ENCODE measurements at places on chromosomes 4 and X.

DNA sequence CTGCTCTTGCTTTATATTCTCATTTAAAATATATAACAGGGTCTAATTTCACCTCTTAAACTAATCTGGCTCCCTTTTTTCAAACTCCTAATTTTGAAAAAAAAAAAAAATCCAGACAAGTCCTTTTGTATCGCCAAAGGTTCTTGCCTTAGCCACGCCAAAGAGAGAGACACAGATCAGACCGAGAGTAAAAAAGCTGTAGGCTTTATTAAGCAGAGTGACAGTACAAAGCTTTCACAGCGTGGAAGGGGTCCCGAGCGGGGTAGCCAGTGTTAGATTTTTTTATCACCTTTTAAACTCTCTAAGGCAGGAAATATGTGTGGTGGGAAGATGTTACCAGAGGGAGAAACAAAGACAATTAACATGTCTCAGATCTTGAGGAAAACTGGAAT, 54.1 kb downstream of the PAGE2 start:
- no peak for DNase-seq

DNA sequence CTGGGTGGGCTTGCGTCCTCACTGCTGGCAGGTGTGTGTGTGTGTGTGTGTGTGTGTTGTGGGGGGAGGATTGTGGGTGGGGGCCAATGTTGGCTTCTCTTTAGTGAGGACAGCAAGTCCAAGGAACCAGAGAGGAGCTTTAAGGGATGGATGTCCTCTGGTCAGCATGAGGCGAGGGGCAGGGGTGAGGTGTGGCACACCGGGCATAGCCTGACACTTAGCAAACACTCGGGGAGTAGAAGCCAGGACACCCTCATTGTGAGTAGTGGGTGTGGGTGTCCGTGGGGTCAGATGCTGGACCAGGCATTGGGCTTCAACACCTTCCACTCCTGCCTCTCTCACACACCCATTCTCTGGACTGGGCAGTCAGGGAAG, 2.8 kb downstream of the SORCS2 start:
- no peak for DNase-seq

DNA sequence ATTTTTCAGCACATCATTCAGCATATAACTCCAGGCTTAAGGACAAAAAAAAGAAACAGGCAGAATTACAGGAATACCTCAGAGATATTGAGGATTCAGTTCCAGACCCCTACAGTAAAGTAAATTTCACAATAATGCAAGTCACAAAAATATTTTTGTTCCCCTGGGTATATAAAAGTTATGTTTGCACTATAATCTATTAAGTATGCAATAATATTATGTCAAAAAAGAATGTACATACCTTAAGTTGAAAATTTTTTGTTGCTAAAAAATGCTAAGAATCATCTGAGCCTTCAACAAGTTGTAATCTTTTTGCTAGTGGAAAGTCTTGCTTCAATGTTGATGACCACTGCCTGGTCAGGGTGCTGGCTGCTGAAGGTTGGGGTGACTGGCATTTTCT, 2532.5 kb downstream of the ARAP2 start:
- no peak for DNase-seq

DNA sequence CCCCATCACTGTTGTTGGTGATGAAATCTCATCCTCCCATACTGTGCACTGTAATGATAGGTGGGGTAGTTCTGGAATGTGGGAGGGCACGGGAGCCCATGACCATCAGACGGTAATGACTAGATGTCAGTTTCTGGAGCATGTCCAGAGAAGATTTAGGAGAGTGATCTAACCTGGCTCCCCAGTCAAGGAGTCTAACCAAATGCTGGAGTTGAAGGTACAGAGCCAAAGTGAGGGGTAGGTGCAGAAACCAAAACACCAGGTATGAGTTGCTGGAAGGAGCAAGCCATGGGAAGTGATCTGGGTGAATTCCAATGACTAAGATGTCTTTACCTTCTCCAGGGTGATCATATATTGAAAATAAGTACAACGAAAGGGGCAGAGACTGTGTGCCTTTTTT, 296.9 kb downstream of the INPP4B start:
- DNase-seq: no peak

DNA sequence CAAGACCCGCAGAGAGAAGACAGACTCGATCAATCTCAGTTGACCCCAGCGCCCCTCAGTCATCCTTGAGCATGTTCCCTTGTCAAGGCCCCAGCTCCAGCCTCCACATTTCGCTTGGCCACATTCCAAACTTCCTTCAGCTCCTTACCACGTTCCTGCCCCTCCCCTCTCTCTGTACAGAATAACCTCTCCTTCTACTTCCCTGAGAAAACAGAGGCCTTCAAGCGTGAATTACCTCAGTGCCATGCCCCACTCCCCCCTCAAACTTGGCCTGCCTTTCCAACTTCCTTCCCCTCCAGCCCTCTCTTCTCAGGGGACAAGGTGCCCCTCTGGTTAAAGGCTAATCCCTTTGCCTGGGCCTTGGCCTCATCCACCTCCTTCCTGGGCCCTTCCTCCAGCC, 3.2 kb upstream of the RIPPLY1 start:
- no peak for DNase-seq

GRCh38 chr4:71635139-71635748, 148.6 kb downstream of the GC start:
- no peak for DNase-seq

DNA sequence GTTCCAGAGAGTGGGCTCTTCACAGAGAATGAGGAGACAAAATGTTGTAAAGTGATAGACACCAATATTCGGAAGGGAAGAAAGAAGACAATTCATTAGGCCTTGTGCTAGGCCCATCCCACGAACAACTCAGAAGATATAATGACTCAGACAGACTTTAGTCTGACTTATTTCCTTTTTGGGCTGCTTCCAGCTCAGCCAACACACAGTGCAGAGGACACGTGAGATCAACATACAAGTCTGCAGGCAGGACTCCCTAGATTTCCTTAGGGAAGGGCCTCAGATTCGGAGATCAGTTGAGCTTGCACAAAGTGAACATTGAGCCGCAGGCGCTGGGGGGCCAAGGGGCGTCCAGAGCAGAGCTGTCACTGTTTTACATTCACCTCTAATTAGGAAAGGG, 290.7 kb upstream of the TENM3 start:
- DNase-seq: no peak

GRCh38 chrX:13520936-13521335, 48.5 kb upstream of the EGFL6 start:
- no peak for DNase-seq

DNA sequence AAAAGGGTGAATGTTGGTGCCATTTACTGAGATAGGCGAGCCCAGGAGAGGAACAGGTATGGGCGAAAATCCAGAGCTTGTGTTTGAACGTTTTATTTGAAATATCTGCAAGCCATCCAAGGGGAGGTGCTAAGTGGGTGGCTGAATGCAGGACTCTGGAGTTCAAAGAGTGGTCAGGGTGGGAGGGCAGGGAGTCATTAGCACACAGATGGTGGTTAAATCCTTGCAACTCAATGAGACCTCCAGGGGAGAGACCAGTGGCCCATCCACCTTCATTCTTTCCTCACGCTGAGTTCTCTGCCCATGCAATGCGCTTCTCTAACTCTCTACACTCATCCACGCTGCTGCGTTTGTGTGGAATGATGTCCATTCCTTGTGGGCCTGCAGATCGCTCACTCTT, 101.1 kb downstream of the VCX3B start:
- DNase-seq: no peak

DNA sequence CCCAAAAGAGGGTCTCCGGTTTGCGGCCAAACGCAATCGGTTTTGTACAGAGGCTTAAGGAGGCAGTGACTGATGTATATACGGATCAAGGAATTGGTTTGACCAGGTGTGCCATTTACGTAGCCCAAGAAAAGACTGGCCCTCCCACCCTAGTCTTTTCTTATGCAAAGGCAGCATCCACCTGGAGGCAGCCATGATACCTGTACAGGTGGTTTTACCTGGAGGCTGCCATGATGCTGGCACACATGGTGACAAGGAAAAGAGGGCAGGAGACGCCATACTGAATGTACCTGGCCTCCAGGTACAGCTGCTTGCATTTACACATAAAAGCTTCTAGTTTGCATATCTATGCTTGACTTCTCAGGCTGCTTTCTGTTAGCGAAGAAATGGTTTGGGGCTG, 917.7 kb upstream of the INTU start:
- no peak for DNase-seq

DNA sequence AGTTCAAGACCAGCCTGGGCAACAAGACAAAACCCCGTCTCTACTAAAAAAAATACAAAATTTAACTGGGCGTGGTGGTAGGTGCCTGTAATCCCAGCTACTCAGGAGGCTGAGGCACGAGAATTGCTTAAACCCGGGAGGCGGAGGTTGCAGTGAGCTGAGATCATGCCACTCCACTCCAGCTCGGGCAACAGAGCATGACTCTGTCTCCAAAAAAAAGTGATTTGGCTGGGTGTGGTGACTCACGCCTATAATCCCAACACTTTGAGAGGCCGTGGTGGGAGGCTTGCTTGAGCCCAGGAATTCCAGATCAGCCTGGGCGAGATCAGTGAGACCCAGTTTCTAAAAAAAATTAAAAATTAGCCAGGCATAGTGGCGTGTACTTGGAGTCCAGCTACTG, 4.1 kb downstream of the OPHN1 start:
- no peak for DNase-seq

GRCh38 chr4:48340276-48340964, 909 bp upstream of the SLAIN2 start:
- no peak for DNase-seq

GRCh38 chr4:183967266-183967665, 62.2 kb downstream of the STOX2 start:
- no peak for DNase-seq

DNA sequence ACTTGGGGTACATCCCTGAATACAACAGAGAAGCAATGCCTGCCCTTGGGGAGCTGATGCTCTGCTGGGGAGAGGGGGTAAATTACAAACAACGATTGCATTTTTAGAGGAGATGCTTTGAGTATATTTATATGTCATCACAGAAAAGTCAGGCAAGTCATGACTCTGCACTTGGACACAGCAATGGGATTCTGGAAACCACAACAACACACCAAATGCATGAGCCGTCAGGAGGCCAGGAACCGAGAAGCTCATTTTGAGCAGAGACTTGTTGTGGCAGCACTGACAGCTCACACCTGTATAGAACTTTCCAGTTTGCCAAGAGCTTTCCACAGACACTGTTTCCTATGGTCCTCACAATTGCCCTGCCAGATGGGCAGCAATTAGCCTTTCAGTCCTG, 113.2 kb upstream of the RBPJ start:
- DNase-seq: no peak

GRCh38 chrX:12751887-12752286, 39.3 kb upstream of the PRPS2 start:
- DNase-seq: no peak

- no peak for DNase-seq
These were observed 37.5 kb upstream of the IL13RA2 start for GRCh38 chrX:115054876-115055275.

DNA sequence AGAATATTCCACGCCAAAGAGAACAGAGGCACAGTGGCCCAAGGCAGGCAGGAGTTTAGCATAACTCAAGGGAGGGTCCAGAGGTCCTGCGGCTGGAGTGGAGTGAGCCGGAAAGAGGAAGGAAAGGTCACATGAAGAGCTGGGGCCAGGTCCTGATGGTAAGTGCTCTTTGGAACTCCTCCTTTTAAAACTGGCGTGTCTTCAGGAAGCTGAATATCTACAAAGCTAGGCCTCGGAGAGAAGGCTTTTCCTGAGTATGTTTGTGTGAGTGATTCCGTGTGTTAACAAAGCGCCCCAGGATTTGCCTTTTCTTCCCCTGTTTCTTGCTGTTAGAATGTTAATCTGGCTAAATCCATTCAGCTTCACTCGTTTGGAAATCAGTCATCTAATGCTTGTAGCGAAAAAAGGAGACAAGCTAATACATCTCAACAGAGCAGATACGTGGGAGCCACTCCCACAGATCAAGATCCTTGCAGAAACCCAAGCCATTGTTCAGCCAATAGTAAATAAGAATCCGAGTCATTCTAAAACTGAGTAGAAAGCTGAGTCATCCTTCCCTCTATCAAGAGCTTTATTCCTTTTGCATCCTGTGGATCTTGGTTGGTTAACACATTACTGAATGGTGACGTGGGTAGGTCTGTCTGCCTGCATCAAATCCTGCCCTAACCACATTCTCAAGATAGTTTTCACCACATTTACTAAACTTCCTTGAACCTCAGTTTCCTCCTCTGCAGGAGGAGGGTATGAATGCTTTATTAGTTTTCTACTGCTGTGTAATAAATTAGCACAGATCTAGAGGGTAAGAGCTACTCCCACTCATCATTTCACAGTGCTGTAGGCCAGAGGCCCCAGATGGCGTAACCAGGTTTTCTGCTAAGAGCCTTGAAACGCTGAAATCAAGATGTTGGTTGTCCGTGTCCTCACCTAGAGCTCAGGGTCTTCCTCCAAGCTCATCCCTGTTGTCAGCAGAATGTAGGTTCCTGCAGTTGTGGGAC, 43.2 kb upstream of the RBM47 start:
- DNase-seq: peak; percentile 25

DNA sequence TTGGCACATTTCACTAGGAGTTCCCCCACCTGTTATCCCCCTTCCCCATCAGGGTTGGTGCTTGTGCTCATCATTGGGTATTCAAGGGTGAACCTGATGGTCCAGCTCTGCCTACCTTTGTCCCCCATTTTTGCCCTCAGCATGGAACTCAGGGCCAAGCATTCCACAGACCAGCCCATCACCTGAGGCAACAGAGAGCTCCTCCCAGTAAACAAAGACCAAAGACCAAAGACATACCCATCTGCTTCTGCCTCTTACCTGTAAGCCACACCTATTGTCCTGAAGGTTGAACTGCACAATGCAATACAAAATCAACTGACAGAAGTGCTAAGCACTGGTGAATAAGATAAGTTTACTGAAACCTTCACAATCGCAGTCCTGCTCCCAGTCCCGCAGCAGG, 237.5 kb downstream of the PAPSS1 start:
- no peak for DNase-seq

DNA sequence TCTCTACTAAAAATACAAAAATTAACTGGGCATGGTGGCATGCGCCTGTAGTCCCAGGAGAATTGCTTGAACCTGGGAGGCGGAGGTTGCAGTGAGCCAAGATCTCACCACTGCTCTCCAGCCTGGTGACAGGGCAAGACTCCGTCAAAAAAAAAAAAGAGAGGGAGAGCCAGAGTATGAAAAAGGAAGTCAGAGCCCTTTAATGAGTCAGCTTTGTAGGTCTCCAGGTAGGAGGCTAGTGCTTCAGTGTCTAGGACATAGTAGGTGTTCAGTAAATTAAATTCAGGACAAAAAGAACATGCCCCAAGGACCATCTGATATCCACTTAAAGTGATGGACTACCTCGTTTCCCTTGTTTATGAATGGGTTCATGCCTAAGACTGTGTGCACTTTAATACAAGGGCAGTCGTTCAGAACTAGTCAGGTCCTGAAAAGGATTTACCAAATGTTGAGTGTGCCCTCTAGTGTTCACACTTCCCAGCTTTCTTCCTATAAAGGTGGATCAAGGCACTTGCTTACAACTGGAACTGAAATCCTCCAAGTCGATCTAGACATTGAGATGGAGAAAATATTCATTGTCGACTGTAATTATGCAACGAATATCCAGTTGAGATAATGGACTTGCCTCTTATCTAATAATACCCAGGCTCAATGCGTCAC, 29.0 kb downstream of the F9 start:
- DNase-seq: no peak

GRCh38 chrX:47628982-47629381, 748 bp downstream of the CFP start:
- no peak for DNase-seq

GRCh38 chrX:132171478-132171877, 43.7 kb upstream of the FRMD7 start:
- no peak for DNase-seq

Measured in CD4-positive, alpha-beta T cell treated with Interleukin-15 for 1 hour (primary cell).